Foreskin fibroblast (primary cell): ENCODE measurements at places on chromosomes 5 and 9.
A peak's percentile ranks its signal among the peaks of the same experiment; 100 is the strongest.

DNA sequence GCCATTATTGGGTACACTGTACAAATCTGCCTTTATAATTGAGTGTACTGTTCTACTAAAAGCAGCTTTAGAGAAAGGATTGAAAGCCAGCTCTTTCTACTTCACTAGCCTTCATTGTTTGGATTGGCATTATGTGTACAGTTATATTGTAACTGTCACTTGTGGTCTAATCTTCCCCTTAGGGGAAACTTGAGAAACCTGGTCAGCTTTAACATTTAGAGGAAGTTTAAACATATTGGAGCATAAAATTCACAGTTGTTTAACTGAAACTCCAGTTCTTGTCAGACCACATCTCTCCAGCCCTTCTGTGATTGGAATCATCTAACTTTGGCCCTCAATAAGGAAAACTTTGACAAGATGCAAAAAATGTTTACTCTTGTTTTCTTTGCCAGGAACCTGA is 24.6 kb downstream of the PIK3R1 start:
- no peak for DNase-seq

GRCh38 chr9:114757984-114758383 is 47.9 kb downstream of the TNFSF15 start:
- DNase-seq = no peak

GRCh38 chr5:111699976-111700375 is 57.0 kb downstream of the NREP start:
- no peak for DNase-seq

DNA sequence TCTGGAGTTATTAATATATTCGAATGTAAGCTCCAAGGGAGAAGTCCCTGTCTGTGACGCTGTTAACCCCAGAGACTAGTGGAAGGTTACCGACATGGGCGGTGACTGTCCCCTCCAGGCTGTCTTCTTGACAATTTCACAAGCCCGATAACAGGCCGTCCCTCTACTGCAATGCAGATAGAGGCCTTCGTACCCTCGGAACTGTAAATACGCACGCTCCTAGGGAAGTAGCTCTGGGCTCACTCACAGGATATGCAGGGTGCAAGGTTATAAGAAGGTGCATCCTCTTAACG is 680 bp upstream of the RFK start:
- no peak for DNase-seq

GRCh38 chr5:122078116-122079110 is at the start of gene LOX:
LOX (minus strand) TSS chr5:122078259; CDS start chr5:122077985, 274 bp downstream.
- peak; percentile 98 for DNase-seq

DNA sequence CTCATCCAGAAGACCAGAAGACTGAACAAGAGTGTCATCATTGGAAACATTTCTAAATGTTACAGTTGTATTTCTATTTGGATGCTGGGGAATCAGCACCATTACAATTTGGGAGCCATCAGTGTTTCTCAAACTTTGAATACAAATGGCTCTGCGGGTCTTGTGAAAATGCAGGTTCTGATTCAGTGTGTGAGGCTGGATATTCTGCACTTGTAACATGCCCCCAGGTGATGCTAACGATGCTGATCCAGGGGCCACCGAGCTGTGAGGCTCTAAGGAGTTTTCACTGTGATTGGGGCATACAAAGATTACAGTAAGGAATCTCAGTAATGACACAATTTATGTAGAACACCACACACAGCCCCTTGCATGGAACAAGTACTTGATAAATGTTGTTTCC is 167.7 kb downstream of the ACTL7B start:
- DNase-seq = no peak

- no peak for DNase-seq
Measured at GRCh38 chr9:34518110-34518616, 4.6 kb downstream of the ENHO start.

DNA sequence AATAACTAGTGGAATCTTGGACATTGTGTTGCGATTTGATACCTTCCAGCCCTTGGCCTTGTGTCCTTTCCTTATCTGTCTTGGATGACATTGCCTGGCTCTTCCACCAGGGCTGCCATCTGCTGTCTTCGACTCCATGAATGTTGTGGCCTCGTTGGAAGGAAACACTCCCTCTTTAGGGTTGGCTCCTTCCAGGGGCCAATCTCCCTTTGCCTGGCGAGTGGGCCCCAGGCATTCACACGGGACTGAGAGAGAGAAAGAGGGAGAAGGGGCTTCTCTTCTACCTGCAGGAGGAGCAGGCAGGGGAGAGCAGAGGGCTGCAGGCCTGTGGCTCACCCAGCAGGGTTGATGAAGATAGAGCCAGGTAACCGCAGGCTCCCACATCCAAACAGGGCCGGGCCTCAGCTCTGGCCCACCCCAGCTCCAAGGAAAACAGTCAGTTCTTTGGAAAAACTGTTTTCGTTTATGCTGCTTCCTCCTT is 31.3 kb downstream of the FGF1 start:
- DNase-seq = no peak

- DNase-seq = no peak
Measured at GRCh38 chr5:89595056-89595455, 712.1 kb upstream of the MEF2C start.

GRCh38 chr9:90901933-90902332 is 100.3 kb downstream of the SYK start:
- no peak for DNase-seq
